Pancreas (tissue), 10 donors: ENCODE measurements at places on chromosomes 11 and 22. TPM values are rescaled to one million over a fixed set of nuclear protein-coding genes. Genes with fewer than 3 reads are reported as not detected.

Gene ESAM
- polyA plus RNA-seq = 9.4 TPM

Gene MIOX
- polyA plus RNA-seq = 2.9 TPM

Gene RAB39A
- 0.15 TPM for polyA plus RNA-seq

Gene KDM4D
- polyA plus RNA-seq = 0.33 TPM

Gene PHLDB1
- polyA plus RNA-seq = 152 TPM

Gene MS4A12
- not detected for polyA plus RNA-seq

Gene FAT3
- polyA plus RNA-seq = 0.30 TPM

Gene CEND1
- 0.27 TPM for polyA plus RNA-seq

Gene IGSF9B
- 3.5 TPM for polyA plus RNA-seq

Gene NNMT
- 101 TPM for polyA plus RNA-seq

Gene IL17REL
- not detected for polyA plus RNA-seq

Gene MRGPRE
- 0.33 TPM for polyA plus RNA-seq

Gene OPCML
- 0.26 TPM for polyA plus RNA-seq

Gene OR52N4
- 0.07 TPM for polyA plus RNA-seq

Gene SPATA19
- polyA plus RNA-seq = not detected

Gene UBASH3B
- 0.57 TPM for polyA plus RNA-seq

Gene AGBL2
- polyA plus RNA-seq = 1.8 TPM

Gene KRTAP5-11
- not detected for polyA plus RNA-seq

Gene MS4A3
- not detected for polyA plus RNA-seq

Gene DDTL
- 2.8 TPM for polyA plus RNA-seq

Gene SSTR3
- 3.3 TPM for polyA plus RNA-seq
